GM06990 (cell line): ENCODE measurements at places on chromosomes 12 and 14.

- no peak for DNase-seq
Measured at GRCh38 chr12:111434049-111434448, 28.3 kb downstream of the SH2B3 start.

GRCh38 chr12:3200032-3200617, 122.9 kb downstream of the TSPAN9 start:
- no peak for DNase-seq

- DNase-seq, result no peak
Measured at GRCh38 chr12:52582971-52583456, 9.4 kb upstream of the KRT74 start.

DNA sequence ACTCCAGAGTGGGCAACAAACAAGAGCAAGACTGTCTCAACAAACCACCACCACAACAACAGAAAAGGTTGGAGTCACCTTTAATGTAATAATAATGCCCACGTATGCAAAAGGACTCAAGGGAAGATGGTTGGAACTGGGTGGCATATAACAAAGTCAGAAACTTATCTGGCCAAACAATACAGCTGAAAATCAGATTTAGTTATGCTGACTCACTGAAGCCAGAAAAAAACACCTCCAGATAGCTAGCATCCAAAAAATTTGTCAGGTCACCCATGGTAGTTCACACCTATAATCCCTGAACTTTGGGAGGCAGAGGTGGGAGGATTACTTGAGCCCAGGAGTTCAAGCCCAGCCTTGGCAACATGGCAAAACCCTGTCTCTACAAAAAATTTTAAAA, 24.4 kb downstream of the SLC11A2 start:
- no peak for DNase-seq

- DNase-seq, result no peak
Measured at GRCh38 chr14:100726550-100727085, at the start of gene DLK1. Gene DLK1 (plus strand): TSS chr14:100726892. CDS start chr14:100727069, 177 bp downstream.

DNA sequence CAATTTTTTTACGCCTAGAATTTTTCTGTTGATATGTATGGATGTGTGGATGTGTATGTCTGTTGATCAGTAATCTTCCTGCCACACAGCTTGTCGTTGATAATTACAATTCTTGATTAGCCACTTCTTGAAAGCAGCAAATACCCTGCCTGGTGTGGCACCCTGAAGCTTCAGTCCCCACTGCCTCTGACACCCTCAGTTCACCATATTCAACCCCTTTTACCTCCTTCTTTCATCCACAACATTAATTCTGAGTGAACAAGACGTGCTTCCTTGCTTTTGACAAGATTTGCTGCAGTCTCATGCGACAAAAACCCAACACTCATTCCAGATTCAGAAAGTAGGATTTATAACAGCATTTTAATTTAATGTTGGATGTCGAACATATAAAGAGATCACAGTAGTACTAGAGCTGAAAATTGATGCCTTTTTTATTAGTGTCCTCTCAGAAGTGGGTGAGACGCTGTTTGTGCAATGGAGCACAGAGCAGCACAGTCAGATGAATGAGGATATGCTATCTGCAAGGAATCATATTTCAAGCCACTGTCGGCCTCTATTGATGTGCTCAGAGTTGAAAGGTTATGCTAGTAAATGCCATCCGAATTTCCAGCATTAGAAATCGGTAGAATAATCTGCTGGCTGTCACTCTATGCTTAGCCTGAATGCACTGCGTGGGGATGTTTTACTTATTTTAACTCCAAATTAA, 383.7 kb downstream of the EGLN3 start:
- no peak for DNase-seq

GRCh38 chr14:90985601-90986242, 74.7 kb downstream of the RPS6KA5 start:
- DNase-seq, result no peak

DNA sequence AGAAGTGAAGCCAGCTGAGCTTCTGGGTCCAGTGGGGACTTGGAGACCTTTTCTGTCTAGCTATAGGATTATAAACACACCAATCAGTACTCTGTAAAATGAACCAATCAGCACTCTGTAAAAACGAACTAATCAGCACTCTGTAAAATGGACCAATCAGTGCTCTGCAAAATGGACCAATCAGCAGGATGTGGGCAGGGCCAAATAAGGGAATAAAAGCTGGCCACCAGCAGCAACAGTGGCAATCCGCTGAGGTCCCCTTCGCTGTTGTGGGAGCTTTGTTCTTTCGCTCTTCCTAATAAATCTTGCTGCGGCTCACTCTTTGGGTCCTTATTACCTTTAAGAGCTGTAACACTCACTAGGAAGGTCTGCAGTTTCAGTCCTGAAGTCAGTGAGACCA, 72.3 kb downstream of the NTS start:
- DNase-seq, result no peak

- no peak for DNase-seq
Measured at GRCh38 chr12:25655702-25656101, 102.6 kb upstream of the LMNTD1 start.

GRCh38 chr12:77725611-77726010, 105.1 kb upstream of the NAV3 start:
- DNase-seq, result no peak

GRCh38 chr12:95848575-95849388, 10.0 kb upstream of the SNRPF start:
- DNase-seq, result no peak

GRCh38 chr14:104678346-104678745, 11.1 kb upstream of the INF2 start:
- no peak for DNase-seq

GRCh38 chr12:76142305-76142704, 57.8 kb upstream of the NAP1L1 start:
- no peak for DNase-seq

DNA sequence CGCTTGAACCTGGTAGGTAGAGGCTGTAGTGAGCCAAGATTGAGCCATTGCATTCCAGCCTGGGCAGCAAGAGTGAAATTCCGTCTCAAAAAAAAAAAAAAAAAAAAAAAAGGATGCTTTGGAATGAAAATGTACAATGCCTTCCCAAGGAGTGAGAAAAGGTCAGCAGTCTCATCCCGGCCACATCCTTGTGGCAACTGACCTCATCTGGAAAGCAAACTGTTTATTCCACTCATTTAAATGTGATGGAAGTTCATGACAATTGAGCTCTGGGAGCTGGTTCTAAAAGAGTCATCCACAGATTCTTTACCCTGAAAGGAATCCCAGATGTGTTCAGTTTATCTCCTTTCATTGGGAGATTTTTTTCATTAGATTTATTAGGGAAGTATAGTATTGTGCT, 19.4 kb upstream of the LIMA1 start:
- DNase-seq, result no peak

- no peak for DNase-seq
Measured at GRCh38 chr14:103994535-103995184, 52.3 kb upstream of the RD3L start.

- no peak for DNase-seq
Measured at GRCh38 chr14:61802010-61802568, 39.9 kb downstream of the SNAPC1 start.

- DNase-seq, result no peak
Measured at GRCh38 chr12:127716166-127716565, 550.8 kb upstream of the TMEM132C start.

DNA sequence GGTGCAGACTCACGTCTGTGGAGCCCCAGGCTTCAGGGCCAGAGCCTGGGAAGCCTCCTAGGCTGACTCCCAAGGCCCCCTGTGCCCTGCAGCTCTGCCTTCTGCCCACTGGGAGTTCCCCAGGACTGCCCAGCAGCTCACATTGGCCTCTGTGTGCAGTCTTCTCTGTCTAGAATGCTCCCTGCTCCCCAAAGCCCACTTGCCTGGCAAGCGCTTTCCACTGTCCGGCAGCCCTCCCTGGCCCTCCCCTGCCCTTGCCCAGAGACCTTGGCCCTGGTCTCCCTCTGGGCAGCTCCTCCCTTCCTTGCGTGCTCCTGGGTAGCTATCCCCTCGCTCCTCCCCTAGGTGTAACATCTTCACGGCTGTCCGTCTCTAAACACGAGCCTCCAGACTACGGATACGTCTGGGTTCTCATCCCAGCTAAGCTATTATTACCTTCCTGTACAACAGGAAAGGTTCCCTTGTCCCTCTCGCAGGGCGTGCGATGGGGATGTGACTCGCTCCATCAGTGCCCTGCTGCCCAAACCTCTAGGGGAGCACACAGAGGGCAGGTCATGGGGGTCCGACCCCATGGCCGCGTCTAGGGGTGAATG, 325.5 kb upstream of the RTL1 start:
- DNase-seq, result no peak
